D721Med (cell line): ENCODE measurements at places on chromosomes 12 and 14.

- peak; percentile 26 for DNase-seq
Measured at GRCh38 chr12:7832059-7832696, 40.5 kb downstream of the SLC2A14 start.

GRCh38 chr14:75295061-75295461 lies 16.4 kb downstream of the FOS start:
- no peak for DNase-seq

DNA sequence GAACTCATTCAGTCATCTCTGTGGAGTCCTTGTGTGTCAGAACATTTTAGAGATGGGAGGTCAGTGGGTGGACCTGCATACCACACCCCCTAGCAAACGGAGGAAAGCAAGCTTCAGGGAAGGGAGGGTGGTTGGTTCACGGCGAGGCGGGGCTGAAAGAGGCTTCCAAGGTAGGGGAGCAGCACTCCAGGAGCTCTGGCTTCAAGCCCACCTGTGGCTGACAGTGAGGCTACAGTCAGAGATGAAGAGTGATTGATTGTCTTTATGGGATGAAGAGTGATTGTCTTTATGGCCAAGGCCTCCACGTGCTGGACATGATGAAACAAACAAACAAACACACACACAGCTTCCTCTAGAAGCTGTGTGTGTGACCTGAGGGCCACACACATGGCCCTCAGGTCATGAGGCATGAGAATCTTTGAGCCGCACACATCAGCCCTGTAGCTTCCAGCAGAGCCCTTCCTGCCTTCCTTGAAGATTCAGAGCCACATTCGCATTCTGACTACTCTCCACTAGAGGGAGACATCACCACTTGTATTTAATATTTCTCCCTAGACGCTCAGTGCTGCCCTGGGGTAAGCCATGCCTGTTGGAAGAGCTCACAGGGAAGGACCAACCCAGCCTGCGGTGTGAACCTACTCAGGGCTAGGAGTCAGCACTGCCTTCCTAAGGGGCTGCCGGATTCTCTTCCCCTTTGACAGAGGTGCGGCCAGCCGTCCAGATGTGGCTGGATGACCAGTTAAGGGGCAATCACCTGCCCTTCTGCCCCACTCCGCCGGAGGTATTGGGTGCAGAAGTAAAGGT lies 54.4 kb upstream of the KCNA1 start:
- peak; percentile 47 for DNase-seq

DNA sequence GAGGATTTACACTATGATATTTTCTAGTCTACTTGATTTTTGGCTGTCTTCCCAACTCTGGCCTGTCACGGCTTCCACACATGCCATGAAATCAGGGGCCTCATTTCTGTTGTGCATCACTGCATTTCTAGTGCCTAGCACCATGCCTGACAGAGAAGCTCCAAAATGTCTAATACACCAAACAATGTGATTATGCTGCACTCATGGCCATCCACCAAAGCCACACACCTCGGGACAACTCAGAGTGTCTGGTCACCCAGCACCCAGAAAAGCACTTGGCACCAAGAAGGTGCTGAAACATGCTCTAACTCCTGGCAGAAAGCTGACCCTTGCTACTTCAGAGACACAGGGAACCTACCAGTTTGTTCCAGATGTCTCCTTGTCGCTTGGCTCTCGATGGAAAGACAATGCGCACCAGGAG lies 11.3 kb downstream of the GCN1 start:
- no peak for DNase-seq

DNA sequence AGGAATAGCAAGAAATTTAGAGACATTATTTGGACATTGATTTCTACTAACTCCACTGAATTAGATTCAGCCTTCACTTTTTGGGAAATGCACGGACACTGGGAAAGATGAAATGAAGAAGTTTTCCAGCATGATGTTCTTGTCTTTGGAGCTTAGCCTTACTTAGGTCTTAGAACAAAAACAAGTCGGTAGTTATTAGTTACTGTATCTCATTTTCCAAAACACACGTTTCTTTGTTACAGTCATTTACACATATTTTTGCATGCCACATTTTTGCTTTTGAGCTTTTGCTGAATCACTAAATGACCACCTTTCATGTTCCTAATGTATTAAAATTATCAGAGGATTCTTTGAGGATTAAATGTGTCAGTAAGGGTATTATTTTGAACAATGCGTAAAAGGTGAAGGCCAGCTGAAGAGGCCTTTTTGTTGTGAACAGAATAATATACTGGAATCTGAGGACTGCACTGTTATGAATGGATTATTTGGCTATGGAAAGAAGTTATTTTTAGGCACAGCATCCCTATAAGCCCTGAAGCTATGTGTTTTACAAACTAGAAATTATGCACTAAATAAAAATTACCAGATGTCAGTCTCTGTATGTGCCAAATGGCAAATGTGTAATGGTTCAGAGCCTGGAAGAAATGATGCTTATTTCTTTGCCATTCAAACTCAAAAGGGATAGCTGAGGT lies 138.2 kb downstream of the SRGAP1 start:
- DNase-seq, result no peak

DNA sequence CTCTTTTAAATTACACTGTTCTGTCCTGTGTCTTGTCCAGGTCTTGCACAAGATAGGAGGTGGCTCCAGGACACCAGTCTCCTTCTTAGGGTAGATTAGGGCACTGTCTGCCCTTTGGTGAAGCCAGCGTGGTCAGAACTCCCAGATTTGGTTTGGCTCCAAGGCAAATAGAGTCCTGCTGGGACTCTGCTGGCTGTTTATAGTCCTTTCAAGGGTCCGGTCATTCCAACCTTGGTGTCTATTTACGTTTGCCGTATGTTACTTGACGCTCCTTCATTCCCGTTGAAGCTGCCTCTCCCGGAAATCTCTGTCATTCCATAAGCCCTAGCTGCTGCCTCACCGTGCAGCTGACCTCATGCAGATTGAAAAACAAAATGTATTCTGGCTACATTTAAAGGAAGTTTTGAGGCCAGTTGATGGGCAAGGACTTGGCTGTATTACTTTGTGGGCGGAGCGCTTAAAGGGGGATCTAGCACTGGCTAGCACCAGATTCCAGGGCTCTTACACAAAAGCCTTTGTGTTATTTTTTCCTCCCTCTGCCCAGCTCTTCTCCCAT lies 180.6 kb downstream of the AKAP6 start:
- DNase-seq, result no peak

GRCh38 chr12:89280833-89281538 lies 71.3 kb downstream of the DUSP6 start:
- DNase-seq, result no peak

DNA sequence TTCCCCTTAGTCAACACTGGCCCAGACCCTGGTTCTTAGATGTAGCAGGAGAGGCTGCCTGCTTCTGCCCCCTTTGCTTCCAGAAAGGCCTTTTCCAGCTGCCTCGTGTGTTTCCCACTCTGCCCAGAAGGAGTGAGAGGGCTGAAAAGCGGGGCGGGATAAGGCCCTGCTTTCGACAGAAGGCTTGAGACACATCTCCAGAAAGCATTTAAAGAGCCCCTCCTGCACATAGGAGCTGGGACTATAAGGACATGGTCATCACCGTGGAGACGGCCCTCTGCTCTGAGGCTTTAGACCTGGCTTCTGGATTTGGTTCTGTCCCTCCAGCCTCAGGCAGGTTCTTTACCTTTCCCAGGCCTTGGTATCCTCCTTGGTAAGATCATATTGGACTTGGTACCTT lies 11.9 kb downstream of the CALM1 start:
- DNase-seq, result no peak

GRCh38 chr14:89428546-89429198 lies 11.6 kb upstream of the FOXN3 start:
- DNase-seq, result no peak

GRCh38 chr12:2825132-2825531 lies 9.7 kb downstream of the NRIP2 start:
- DNase-seq, result no peak

DNA sequence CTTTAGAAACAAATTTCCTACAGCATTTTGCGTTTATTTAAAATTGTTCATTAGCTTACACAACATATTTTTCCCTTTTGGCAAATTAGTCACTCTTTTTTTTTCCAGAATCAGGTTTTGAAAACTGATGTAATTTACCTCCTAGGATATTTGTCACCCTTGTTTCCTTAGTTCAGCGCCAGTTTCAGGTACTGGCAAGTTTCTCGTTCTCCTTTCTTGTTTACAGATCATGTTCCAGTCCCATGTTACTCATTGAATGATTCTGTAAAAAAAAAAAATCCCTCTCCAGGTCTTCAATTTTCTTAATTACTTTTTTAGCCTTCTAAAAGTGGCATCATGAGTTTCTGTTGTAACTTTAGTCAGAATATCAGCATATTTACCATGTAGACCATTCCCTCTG lies 2.7 kb downstream of the PPP4R4 start:
- DNase-seq, result no peak

DNA sequence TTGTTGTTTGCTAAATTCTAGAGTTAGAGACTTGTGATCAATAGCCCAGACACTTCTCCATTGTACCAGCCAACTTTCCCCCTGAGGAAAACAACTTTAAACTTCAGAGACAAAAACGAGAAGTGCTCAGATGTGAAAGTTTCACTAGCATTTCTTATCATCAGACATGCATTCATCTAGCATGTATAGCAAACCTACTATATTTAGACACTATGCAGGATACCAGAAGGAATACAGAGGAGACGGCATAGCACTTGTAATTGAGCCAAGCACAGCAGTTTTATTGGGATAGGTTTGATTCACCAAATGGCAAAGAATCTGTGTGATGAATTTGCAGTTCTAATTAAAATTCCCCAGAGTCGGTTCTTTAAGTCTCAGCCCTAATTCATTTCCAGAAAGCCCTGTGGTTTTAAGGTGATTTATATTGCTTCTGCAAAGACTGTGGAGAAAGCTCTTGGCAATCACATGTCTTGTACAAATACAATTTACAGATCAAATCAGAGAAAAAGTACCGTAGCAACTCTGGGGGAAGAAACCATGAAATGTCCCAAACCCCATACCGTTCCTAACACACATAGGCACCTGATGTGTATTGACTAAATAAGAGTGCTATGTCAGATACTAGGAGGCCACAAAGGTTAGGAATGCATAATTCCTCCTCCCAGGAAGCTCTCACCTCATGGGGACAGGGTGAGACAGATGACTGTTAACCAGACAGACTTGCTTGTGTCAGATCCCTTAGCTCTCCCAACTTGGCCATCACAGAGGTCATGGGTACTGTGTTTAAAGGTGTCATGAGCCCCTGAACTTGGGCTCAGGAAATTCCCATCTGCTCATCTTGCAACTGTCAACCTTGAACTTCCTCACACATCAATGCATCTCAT lies 69.6 kb upstream of the KRAS start:
- no peak for DNase-seq

GRCh38 chr12:48197549-48197970 lies 5.5 kb downstream of the OR10AD1 start:
- DNase-seq, result no peak

DNA sequence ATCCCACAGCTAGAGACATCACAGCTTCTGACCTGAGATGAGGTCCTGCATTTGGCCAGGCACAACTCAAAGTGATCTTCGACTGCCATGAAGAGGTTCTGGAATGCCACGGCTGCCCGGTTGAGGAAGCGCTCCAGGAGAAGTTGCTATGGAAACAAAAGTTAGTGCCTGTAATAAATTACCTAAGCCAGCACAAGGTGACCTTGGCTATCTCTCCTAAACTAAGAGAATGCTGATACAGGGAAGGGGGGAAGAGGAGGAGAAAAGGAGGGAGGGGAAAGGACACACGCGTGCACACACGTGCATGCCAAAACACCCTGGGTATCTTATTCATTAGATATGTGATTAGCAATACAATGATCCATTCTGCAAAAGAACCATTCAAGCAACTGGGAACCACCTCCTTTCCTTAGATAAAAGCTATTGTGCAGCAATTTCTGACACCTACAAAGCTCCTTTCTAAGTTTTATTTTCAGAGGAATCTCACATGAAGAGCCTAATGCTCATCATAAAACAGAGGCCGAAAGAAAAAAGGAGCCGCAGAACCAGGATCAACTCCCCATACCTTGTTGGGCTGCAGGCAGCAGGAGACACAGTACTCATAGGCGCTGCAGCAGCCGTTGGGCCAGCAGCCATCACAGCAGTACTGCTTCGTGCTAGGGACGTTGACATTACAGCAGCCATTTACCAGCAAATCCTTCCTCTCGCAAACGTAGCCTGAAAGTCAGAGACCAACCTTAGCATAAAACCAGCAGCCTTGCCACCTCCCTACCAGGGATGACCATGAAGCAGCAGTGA lies 17.9 kb downstream of the SPRING1 start:
- no peak for DNase-seq

- no peak for DNase-seq
Measured at GRCh38 chr12:125634813-125635212, 569.6 kb downstream of the AACS start.

DNA sequence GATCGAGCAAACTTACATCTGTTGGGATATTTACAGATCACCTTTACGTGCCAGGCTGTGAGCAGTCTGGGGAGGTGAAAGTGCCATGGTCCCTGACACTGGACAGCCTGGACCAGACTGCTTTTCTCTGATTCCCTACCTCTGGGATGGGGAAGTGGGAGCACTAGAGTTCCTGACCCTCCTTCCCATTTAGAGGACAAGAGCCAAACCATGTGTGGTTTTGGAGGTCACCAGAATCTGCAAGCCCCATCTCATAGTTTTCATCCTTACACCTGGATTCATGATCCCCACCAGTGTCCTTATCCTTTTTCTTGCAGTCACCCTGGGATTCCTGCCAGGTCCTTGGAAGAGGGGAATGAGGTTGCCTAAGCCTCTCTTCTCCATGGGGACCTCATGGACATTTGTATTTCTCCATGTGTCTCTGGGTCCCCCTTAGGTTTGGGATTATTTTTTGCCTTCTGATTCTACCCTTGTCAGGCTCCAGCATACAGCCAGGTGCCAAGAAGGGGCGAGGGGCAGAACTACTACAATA lies 1.5 kb upstream of the WNT10B start:
- no peak for DNase-seq

DNA sequence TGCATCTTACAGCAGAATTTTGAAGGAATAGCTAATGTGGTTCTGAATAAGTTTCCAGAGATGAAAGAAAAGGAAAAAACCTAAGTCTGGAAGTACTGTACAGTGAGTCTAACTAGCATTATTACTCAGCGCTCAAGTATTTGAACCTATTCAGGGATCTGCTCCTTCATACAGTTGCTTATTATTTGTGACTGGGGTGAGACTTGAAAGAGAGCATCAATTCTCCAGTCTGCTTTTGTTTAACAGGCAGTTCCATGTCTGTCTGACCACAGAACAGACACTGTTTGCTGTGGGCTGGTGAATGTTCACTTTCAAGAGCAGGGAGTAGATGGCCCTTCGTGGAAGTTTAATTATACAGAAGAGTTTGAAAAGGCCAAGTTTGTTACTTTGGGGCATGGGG lies 9.3 kb downstream of the ETV6 start:
- no peak for DNase-seq

DNA sequence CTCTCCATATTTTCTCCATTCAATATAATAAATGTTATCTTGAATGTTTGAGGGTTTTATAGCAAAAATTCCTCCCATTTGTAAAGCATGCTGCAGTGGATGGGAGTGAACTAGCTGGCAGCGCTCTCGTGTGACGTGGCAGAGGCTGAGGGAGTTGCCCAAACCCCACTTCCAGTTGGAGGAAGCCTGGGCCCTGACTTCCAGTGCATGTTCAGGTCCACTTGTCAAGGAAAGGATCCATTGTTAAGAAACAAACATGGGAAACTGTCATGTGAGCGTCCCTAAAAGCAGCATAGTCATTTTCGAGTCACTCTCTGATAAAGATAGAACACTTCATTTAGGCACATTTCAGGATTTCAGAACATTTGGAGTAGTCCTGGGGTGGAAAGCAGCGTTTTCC lies 116.6 kb downstream of the SLC25A47 start:
- DNase-seq, result no peak

GRCh38 chr14:99569725-99570543 lies 34.1 kb downstream of the CCDC85C start:
- no peak for DNase-seq
